ENCODE measurements at places on chromosomes 4 and X.

DNA sequence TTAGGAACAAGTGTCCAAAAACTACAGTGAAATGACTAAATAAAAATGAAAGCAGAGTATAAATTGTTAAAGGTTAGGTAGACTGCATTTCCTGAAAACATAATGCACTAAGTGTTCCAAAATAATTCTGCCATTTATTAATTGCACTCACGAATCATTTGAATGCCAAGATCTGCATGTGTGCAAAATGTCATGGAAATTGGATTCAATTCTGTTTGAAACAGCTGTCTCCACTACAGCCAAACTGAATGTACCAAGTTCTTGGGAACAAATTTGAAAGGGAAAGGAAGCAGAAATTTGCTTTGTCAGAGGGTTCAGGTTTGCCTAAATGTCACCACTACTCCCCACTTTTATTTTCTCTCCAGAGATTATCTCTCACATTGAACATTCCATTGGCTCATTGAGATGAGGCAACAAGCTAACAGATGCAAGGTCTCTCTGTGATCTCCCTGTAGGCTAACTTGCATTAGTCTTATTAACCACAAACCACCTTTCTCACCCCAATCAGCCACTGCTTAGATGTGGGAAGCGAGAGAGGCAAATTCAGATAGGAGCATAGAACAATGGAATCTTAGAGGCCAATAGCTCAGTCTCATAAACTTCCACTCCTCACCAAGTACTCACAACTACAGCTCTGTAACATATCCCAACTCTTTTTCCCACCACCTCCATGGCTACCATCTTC is 226.6 kb downstream of the KDR start:
- DNase-seq: no peak

- no peak for DNase-seq
These were observed 106.8 kb downstream of the TENM3 start for GRCh38 chr4:182350041-182350440.

GRCh38 chr4:46830971-46831454 is 78.0 kb downstream of the COX7B2 start:
- DNase-seq: no peak

DNA sequence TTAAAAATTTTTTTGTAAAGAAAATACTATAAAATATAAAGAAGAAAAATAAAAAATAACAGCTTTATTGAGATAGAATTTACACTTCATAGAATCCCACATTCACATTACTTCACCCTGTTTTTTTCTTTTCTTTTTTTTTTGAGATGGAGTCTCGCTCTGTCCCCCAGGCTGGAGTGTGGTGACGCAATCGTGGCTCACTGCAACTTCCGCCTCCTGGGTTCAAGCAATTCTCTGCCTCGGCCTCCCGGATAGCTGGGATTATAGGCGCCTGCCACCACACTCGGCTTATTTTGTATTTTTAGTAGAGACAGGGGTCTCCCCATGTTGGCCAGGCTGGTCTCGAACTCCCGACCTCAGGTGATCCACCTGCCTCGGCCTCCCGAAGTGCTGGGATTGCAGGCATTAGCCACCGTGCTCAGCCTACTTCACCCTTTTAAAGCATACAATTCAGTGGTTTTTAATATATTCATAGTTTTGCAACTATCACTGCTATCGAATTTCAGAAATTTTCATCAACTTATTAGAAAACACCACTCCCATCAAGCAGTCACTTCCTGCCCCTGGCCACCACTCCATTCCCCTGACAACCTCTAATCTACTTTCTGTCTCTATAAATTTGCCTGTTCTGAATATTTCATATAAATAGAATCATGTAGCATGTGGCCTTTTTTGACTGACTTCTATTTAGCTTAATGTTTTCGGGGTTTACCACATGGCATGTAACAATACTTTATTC is 48.7 kb downstream of the TMEM131L start:
- no peak for DNase-seq

DNA sequence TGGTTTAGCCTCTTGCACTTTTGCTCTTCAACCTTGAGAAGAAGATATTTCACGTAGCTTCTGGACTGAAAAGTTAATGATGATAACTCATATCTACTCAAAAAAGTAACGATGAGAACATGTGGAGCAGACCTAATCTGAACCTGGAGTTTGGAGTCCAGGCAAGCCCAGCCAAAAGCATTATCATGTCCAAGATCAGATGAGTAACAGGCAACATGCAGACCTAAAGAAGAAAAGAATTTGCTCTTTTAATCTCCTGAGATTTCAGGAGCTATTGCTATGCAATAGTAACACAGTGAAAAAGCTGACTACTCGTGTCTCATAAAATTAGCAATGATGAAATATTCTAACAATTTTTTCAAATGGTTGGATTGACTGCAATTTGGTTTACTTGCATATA is 21.8 kb upstream of the PPA2 start:
- DNase-seq: no peak

- no peak for DNase-seq
These were observed 10.1 kb downstream of the OTOP1 start for GRCh38 chr4:4216648-4217047.

DNA sequence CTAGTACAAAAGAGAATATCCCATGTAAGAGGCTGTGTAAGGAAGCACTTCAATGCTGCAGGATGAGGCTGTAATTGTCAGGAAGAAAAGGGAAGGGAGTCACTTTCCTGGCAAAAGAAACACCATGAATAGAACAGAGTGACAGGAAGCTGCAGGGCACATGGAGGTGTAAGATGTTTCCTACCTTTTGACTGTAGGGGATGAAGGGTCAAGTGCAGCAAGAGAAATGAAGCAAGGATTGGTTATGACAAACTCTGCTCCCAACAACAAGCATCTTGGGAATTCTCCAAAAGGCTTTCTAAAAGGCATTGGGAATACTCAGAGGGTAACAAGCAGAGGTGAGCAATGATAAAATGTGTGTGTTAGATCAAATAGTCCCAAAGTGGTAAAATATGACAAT is 74.3 kb upstream of the NPY2R start:
- DNase-seq: no peak

GRCh38 chr4:68905939-68906779 is 45.4 kb downstream of the UGT2A3 start:
- no peak for DNase-seq

GRCh38 chr4:109315818-109316217 is 13.4 kb upstream of the COL25A1 start:
- no peak for DNase-seq

GRCh38 chr4:84669201-84669600 is 86.3 kb downstream of the CDS1 start:
- DNase-seq: no peak

DNA sequence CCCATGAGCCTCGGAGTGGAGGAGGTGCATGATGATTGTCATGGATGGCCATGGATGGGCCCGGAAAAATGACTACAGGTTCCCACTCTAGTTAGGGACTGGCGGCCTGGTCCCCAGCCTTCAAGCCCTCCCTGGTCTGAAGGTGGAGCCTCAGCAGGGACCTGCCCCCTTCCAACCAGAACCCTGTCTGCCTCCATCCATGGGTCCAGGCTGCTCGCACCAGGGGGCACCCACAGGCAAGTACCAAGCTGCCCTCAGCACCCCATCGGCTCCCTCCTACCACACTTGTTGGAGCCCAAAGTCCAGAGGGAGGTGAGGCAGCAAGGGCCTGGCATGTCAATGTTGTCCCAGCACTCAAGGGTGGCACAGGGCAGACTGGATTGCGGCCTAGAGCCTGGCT is 2468.6 kb downstream of the PCDH7 start:
- no peak for DNase-seq

- no peak for DNase-seq
These were observed 47.7 kb downstream of the RPS6KA3 start for GRCh38 chrX:20218836-20219505.

GRCh38 chrX:65874110-65874509 is 165.8 kb downstream of the VSIG4 start:
- no peak for DNase-seq

- no peak for DNase-seq
These were observed 65.4 kb downstream of the HTRA3 start for GRCh38 chr4:8334786-8335460.

DNA sequence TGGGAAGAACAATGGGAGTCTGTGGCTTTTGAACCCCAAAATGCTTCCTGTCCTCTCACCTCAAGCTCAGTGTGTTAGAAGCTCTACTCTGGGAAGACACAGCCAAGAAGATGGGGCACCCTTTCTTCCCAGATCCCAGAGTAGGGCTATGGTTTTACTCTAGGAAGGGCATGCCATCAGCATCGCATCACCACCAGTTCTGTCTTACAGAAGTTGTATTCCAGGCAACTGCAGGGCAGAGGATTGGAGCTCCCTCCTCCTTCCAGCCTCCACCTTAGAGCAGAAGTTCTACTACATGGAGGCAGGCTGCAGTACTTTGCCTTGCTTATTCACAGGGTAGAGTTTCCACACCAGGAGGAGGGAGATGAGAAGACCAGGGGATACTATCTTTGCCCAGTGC is 18.1 kb upstream of the ZFX start:
- DNase-seq: no peak
